ENCODE measurements at places on chromosomes 16 and 17. TPM values are rescaled to one million over a fixed set of nuclear protein-coding genes. Genes with fewer than 3 reads are reported as not detected.

Gene MT1G
- 0.74 TPM for total RNA-seq

Gene P2RX5
- 7.9 TPM for total RNA-seq

Gene CACNG1
- 0.25 TPM for total RNA-seq

Gene SECTM1
- total RNA-seq, result 0.74 TPM

Gene OR3A3
- not detected for total RNA-seq

Gene CTRB2
- not detected for total RNA-seq

Gene C16orf96
- 0.25 TPM for total RNA-seq

Gene SMIM36
- total RNA-seq, result not detected

Gene CCL8
- 0.25 TPM for total RNA-seq

Gene FXR2
- total RNA-seq, result 35.7 TPM

Gene CMTM1
- total RNA-seq, result 3.2 TPM
